ENCODE measurements at places on chromosomes 13 and 19.

DNA sequence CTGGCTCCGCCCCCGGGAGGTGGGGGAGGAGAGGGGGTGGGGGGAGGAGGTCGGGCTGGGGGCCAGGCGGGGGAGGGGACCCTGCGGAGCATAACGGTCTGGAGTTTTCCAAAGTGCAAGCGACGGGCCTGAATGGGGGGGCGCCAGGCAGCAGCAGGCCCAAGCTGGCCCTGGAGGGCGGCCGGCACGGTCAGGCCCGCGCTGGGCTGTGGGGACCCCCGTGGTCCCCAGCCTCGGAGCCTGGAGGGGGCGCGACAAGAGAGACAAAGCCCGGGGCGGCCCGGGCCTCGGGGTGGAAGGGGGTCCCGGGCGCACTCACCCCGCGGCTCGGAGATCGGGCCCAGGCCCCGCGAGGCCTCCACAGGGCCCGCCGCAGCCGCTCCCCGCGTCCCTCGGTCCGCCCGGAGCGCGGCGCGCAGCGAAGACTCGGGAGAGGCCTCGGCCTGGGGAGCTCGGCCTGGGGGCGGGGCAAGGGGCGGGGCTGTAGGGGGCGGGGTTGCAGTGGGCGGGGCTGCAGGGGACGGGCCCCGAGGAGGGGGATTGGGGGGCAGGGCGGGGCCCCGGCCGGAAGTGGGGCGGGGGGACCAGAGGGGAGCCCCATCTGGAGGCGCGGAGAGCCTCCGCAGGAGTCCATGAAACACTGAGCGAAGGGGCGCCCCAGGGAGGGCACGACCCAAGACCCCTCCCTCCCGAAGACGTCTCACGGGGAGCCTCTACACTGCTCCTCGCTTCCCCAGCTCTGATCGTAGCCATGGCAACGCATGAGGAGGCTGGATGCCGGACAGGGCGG lies 47.6 kb downstream of the PTPRS start:
- peak; percentile 84 for DNase-seq

GRCh38 chr13:109874484-109875454 lies 88.4 kb upstream of the IRS2 start:
- DNase-seq: peak; percentile 54

DNA sequence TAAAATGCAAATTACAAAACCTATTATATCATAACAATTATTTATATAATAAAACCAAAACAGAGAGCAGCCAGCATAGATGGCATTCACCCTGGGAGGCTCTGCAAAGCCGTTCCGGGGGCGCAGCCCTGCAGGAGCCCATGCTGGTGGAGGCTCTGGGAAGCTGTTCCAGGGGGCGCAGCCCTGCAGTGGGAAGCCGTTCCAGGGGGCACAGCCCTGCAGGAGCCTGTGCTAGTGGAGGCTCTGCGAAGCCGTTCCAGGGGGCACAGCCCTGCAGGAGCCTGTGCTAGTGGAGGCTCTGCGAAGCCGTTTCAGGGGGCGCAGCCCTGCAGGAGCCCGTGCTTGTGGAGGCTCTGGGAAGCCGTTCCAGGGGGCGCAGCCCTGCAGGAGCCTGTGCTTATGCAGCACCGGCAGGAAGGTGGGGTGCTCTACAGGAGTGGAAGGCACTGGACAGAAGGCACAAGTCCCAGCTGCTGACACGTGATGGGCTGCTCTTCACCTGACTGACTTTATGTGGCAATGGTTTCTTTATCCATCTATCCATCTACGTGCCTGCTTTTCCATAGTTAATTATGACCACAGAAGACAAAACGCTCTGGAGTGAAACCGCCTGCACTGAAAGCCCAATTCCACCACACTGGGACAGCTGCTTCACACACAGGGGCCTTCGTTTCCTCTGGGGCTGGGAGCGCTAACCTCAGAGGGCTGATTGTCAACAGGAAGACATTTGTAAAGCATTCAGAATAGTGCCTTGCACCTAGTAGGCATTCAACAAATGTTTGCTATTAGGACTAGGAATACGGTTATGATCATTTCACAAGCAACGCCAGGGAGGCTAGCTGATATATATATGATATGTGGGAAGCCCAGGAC lies 23.7 kb downstream of the PCID2 start:
- no peak for DNase-seq

DNA sequence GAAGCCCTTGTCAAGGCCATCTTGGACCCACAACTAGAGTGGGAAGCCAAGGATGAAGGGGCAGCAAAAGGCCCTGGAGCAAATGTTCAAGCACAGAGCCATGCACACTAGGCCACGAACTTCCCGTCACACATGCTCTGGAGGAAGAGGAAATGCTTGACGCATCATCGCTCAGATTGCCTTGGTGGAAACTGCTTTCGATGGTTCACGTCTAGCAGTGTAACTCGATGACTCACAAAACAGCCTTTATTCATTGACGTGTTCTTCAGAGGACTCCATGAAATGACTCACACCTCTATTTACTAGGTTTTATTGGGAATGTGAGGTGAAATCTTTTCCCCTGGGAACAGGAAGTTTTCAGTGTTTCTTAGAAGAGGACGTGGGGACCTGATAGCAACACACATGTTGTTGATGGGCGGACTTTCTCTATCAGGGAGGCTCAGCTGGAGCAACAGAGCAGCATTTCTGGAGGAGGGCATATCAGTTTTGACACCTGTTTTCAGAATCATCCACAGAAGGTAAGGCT lies 79.8 kb upstream of the FLT1 start:
- DNase-seq: peak; percentile 83

- DNase-seq: no peak
Measured at GRCh38 chr19:27773318-27774094, 1439.4 kb downstream of the UQCRFS1 start.
